Right renal cortex interstitium (tissue), 3 donors: ENCODE measurements at places on chromosomes 11 and 22. TPM values are rescaled to one million over a fixed set of nuclear protein-coding genes. Genes with fewer than 3 reads are reported as not detected.
A peak's percentile ranks its signal among the peaks of the same experiment; 100 is the strongest.

The GGTLC3 gene
- polyA plus RNA-seq = not detected

The P2RY6 gene
- 1.1 TPM for polyA plus RNA-seq

The SYT13 gene
- polyA plus RNA-seq = 12.6 TPM

The CDON gene
- polyA plus RNA-seq = 21.9 TPM

The OR4A16 gene
- not detected for polyA plus RNA-seq

The DRD4 gene
- 2.4 TPM for polyA plus RNA-seq

The MFRP gene
- polyA plus RNA-seq = not detected

The OR5J2 gene
- polyA plus RNA-seq = not detected

- peak; percentile 75 for DNase-seq
Measured at GRCh38 chr22:35995772-35996171, 32.9 kb downstream of the RBFOX2 start.

- no peak for DNase-seq
Measured at GRCh38 chr11:10387206-10388083, 67.6 kb upstream of the AMPD3 start.

DNA sequence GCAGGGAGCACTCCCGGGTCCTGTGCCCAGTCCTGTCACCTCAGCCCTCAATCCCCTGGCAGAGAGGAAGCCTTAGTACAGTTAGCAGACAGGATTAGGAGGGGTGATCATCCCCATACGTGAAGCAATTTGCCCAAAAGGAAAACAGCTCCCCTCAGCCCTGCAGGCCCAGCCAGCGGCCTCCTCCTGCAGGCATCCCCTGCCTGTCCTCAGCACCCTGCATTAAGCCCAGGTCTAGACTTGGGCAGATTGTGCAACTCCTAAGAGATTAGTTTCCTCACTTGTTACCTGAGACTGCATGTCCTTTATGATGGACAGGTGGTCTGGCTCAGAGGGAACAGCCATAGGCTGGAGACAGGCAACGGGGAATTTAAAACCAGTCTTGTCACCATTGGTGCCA lies 95.5 kb upstream of the TMEM45B start:
- DNase-seq = no peak

- DNase-seq = no peak
Measured at GRCh38 chr11:38392176-38392575, 1794.1 kb upstream of the RAG2 start.

GRCh38 chr11:69545976-69546617 lies 64.6 kb downstream of the LINC01488 start:
- DNase-seq = no peak

- DNase-seq = no peak
Measured at GRCh38 chr11:72231396-72232259, 7.1 kb downstream of the INPPL1 start.

DNA sequence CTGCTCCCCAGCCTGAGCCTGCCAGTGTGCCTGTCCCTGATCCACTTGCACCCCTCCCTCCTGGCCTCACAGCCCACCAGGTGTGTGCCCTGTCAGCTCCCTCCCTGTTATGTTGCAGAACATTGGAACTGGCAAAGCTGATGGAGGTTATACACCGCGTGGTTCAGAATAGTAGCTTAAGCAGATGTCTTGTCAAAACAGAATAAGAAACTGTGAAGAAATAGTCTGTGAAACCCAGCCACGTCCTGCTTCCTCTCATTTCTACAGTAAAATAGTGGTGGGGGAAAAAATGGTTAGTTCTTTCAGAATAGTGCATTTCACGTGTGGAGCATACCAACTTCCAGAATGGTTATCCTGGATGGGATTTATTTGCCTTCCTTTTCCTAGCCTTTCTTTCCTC lies 161.2 kb upstream of the NAV2 start:
- DNase-seq = no peak

- DNase-seq = peak; percentile 81
Measured at GRCh38 chr22:32622004-32622743, 147.6 kb downstream of the FBXO7 start.

- no peak for DNase-seq
Measured at GRCh38 chr11:69949327-69949726, 128.8 kb upstream of the ANO1 start.

- no peak for DNase-seq
Measured at GRCh38 chr11:116062129-116062489, 557.9 kb upstream of the CADM1 start.

DNA sequence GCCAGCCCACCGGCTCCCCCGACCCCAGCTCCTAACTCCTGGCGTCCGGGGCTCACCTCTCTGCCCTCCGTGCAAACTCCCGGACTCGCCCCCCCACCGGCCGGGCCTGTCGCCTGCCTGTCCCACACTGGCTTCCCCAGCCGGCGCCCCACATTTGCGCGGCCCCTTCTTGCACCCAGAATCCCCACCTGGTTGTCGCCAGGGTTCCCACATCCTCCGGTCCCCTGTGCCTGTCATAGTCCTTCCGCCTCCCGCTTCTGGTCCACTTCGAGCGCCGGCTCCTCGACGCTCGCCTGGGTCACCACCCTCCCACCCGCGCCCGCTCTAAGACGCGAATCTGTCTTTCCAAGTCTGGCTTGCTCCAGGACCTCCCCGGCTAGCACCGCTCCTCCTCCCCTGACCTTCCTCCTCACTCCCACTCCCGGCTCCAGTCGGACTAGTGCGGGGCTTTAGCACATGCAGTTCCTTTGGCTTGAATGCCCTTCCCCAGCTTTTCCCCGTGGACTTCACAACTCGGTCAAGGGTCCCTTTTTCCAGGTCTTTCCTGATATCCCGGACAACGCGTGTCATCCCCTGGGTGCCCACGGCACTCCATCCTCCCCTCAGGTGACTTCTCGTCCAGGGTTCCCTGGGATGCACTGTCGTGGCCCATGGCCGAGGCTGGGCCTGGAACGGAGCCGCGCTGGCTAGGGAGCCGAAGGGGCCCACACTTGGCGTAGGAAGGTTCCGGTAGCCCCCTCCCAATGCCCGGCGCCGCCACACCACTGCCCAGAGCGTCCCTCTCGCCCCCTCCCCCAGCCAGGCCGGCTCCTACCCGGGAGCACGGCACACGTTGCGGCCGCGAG lies 635 bp downstream of the SCARF2 start:
- no peak for DNase-seq

DNA sequence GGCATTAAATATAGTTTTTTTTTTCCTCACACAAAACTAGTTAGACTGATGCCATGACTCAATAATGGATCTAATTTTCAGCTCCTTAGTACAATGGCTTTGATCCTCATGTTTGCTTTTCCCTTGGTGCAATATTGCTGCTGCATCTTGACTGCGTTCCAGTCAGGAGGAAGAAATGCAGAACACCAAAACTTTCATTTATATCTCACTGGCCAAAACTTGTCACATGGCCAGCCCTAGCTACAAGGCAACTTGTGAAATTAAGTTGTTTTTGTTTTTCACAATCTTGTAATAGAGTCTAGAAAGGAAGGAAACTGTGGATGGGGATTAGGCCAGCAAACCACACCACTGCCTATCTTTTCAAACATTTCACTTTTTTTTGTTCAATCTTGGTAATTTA lies 36.7 kb downstream of the SMC1B start:
- no peak for DNase-seq

GRCh38 chr11:86809561-86809960 lies 9.2 kb downstream of the PRSS23 start:
- no peak for DNase-seq

- DNase-seq = no peak
Measured at GRCh38 chr11:18229501-18229900, 7.1 kb downstream of the SAA4 start.

DNA sequence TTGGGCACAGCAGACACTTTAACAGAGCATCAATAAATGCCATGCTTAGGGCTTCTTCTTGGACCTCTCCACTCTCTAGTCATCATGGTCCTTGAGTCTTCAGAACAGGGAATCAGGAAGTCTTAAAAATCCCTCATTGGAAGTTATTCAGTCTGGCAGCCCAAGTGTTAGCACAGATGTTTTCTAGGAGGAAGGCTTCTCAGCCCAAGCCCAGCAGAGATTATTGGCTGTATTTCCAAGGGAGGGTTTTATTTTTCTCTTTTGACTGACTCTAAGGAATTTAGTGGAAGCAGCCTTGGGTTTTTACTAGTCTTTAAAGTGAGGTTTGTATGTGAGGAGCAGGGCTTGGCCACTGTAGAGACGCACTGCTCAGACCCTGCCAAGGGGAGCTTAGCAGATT lies 41.9 kb downstream of the CEP164 start:
- no peak for DNase-seq

- DNase-seq = no peak
Measured at GRCh38 chr11:46338636-46338987, 8.7 kb upstream of the DGKZ start.
